ENCODE measurements at places on chromosomes 1 and 21. TPM values are rescaled to one million over a fixed set of nuclear protein-coding genes. Genes with fewer than 3 reads are reported as not detected.
A peak's percentile ranks its signal among the peaks of the same experiment; 100 is the strongest.

GRCh38 chr1:83067954-83068353, 931.0 kb downstream of the TTLL7 start:
- no peak for ATAC-seq

GRCh38 chr1:205118752-205119151, 3.0 kb downstream of the RBBP5 start:
- ATAC-seq = no peak

- peak; percentile 92 for ATAC-seq
These were observed 9.5 kb downstream of the NOL9 start for GRCh38 chr1:6544831-6545230.

GRCh38 chr1:201316556-201316955, 33.2 kb downstream of the PKP1 start:
- ATAC-seq = no peak

DNA sequence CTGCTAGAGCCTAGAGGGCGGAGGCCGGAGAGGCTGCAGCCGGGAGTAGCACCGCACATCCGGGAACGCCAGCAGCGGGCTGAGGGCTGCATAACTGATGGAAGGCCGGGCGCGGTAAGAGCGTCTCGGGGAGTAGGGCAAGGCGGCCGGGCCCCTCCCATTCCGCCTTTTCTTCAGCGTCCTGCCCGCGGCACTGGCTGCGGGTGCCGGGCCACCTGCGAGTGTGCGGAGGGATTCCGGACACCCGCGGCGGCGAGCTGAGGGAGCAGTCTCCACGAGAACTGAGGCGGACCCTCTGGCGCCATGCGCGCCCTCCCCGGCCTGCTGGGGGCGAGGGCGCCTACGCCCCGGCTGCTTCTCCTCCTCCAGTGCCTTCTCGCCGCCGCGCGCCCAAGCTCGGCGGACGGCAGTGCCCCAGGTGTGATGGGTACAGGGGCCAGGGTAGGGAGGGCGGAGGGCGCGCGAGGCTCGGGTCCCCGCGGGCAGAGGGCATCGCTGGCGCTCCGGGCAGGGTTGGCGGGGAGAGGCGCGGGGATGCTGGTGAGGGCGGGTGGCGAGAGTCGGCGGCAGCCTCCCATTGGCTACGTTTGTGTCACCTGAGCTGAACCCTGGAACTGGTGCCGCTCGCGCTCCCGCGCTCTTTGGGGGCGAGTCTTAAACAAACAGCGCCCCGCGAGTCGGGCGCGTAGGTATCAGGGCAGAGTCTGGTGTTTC, 334.4 kb downstream of the SRGAP2C start:
- ATAC-seq = peak; percentile 89

DNA sequence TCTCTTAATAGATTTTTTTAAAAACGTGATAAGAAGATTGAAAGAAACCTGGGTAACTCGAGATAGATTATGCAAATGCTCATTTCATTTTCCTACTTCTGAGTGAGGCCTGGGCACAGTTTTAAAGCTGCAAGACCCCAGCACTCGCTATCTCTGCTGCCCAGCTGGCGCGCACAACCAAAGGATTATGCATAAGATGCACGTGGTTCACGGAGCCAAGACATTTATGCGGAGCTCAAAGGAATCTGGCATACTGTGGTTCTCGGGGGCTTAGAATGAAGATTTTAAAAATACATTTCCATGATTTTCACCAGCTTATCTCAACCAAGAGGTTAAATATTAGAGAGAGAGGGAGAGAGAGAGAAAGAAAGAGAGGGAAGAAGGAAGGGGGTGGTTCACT, 210.9 kb downstream of the DSCAM start:
- ATAC-seq = no peak

- ATAC-seq = no peak
These were observed 14.2 kb downstream of the RHOC start for GRCh38 chr1:112692681-112693080.

MCOLN2 gene
- total RNA-seq = 43.8 TPM

COL6A2 gene
- total RNA-seq = 3.3 TPM

PCP4L1 gene
- total RNA-seq = 0.86 TPM

Data from activated T-helper 17 cell treated with anti-CD3 and anti-CD28 coated beads, Interleukin-2, amount 50 U/mL, for 72 hours (primary cell).